ENCODE measurements at places on chromosomes 12 and 14. TPM values are rescaled to one million over a fixed set of nuclear protein-coding genes. Genes with fewer than 3 reads are reported as not detected.

Gene MANSC4
- total RNA-seq = not detected

Gene OTX2
- total RNA-seq = not detected

Gene KRT73
- total RNA-seq = not detected

Gene METAP2
- total RNA-seq = 86.1 TPM

Gene SLCO1C1
- total RNA-seq = not detected

Gene ESPL1
- 54.6 TPM for total RNA-seq

Gene DLGAP5
- 48.7 TPM for total RNA-seq
